RKO (cell line): ENCODE measurements at places on chromosomes 4 and X.

GRCh38 chrX:21963269-21963668 lies 22.8 kb downstream of the SMS start:
- no peak for DNase-seq

- peak; percentile 42 for DNase-seq
These were observed 43.4 kb downstream of the SHROOM2 start for GRCh38 chrX:9829308-9830267.

DNA sequence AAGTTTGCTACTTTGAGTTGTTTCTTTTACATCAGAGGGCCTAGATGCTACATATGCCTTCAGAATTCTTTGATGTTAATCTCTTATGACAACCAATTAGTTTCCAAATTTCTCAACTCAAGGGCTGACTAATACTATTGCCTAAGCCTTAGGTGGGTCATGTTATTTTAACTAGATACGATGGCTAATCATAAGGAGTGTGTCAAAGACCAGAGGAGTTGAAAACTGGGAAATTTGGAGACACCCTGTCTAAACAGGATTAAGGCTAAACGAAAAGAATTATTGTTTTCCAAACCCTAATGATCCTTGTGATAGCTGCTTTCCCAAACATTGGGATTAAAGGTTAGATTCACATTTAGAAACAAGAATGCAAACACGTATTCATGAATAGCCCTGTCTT lies 228.5 kb downstream of the PCDH7 start:
- peak; percentile 46 for DNase-seq

- no peak for DNase-seq
These were observed 4.7 kb downstream of the SFRP2 start for GRCh38 chr4:153784166-153784699.

- DNase-seq = peak; percentile 4
These were observed 1624.0 kb upstream of the IGFBP7 start for GRCh38 chr4:58734030-58734674.

GRCh38 chr4:7806338-7807090 lies 133.1 kb downstream of the AFAP1 start:
- no peak for DNase-seq

GRCh38 chr4:108360754-108361445 lies 192.2 kb upstream of the LEF1 start:
- DNase-seq = no peak

DNA sequence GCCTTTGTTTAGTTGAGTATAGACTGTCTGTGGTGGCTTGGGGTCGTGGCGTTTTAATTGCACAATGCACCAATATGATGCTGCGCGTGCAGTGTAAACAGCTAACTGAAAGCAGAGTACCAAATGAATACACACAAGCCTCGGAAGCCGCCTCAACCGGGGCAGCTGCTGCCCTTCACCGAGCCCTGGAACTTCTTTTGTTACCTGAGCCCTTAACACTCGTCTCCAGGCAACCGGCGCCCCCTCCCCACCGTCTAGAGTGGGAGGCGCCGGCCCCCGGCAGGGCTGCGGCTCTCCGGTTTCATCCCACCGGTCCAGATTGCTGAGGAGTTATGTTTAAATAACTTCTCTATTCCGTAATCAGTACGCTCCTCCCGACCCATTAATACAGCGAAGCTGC lies 173.2 kb upstream of the TBL1X start:
- no peak for DNase-seq

- no peak for DNase-seq
These were observed 2137.1 kb upstream of the TENM3 start for GRCh38 chr4:180106122-180106521.

- no peak for DNase-seq
These were observed 521.2 kb downstream of the ANKRD50 start for GRCh38 chr4:124191329-124191728.

- DNase-seq = peak; percentile 51
These were observed 1865.3 kb upstream of the AGA start for GRCh38 chr4:179307297-179308136.

- no peak for DNase-seq
These were observed 905 bp upstream of the GALNTL6 start for GRCh38 chr4:171812333-171812664.

DNA sequence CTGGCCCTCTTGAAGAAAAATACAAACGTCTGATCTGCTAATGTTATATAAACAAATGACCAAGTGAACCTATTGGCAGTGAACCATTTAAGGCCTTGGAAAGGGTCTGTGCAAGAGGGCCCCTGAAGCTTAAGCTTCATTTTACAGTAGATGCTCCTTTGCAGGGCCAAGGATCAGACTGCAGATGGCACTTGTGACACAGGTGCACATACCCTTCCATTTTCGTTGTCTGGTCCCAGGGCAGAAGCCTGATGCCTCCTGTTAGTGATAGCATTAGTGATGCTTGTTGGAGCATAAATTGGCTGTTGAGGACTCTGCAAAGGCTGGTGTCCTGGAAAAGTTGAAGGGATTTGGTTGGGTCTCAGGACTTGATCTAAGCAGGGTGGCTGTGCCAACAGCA lies 46.5 kb downstream of the ETNPPL start:
- DNase-seq = no peak

DNA sequence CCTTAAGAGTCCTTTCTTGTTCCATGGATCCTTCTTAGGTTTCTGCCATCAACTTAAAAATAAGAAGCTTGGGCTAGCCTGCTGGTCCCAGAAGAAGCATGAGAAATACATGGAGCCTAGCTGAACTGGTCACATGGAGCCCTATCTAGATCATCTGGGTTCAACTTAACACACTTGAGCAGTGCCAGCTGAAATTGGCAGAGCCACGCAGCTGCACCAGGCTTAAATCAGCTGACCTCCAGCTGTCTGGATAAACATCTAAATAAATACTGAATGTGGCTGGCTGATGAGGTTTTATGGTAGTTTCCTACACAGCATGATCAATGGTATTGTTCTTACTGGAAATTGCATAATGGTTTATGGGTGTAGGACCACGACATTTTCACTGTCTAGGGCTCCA lies 598.4 kb upstream of the FAM241A start:
- no peak for DNase-seq

GRCh38 chr4:113397114-113397701 lies 347.8 kb downstream of the ANK2 start:
- DNase-seq = no peak

DNA sequence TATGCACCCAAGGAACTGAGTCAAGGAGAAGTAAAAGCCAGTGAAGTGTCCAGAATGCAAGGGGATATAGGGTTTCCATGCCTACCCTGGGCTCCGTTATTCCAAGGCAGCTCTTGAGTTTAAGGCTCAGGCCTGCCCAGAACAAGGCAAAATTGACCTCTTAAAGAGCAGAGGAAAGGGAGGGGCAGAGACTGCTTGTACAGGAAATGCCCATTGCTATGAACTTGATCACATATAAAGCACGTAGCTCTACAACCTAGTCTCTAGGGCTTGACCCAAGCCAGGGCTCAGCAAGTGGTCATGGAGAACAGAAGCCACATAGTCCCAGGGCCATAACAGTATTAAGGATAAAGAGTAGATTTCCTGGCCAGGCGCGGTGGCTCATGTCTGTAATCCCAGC lies 58.2 kb upstream of the MSN start:
- no peak for DNase-seq

- no peak for DNase-seq
These were observed 3.1 kb upstream of the FAM241A start for GRCh38 chr4:112142182-112142581.

GRCh38 chr4:38911257-38911656 lies 43.7 kb downstream of the FAM114A1 start:
- no peak for DNase-seq

GRCh38 chr4:108215055-108215454 lies 46.3 kb upstream of the LEF1 start:
- no peak for DNase-seq

- no peak for DNase-seq
These were observed 39.1 kb downstream of the SUPT20HL1 start for GRCh38 chrX:24399550-24399949.

GRCh38 chrX:71532078-71532752 lies 689 bp upstream of the OGT start:
- DNase-seq = peak; percentile 89

- DNase-seq = no peak
These were observed 141.2 kb downstream of the DHX15 start for GRCh38 chr4:24443200-24443599.

GRCh38 chr4:89434364-89434988 lies 126.9 kb upstream of the GPRIN3 start:
- peak; percentile 60 for DNase-seq

DNA sequence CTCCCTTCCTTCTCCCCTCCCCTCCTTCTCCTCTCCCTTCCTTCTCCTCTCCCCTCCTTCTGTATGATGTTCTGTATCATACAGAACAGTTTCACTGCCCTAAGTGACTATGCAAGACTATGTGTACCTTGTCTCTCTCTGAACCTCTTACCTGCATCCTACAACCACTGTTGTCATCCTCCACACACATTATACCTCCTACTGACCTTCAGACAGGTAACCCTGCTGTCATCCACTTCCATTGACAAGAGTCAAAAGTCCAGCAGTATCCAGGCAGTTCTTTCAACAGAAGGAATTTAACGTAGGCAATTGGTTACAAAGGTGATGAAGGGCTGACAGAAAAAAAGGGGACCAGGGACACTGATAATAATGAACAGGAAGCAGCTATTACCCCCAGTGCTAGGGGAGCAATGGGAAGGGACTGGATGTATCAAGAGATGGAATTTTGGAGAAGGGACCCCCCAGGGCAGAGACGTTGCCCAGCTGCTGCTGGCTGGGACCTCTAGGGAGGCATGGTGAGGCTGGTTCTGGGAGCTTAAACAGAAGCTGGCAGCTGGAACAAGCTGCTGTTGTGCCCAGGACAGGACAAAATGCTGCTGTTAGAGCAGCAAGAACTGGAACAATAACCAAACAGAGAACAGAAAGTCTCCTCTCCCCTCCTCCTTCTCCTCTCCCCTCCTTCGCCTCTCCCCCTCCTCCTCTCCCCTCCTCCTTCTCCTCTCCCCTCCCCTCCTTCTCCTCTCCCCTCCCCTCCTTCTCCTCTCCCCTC lies 84.7 kb downstream of the DCTD start:
- no peak for DNase-seq

DNA sequence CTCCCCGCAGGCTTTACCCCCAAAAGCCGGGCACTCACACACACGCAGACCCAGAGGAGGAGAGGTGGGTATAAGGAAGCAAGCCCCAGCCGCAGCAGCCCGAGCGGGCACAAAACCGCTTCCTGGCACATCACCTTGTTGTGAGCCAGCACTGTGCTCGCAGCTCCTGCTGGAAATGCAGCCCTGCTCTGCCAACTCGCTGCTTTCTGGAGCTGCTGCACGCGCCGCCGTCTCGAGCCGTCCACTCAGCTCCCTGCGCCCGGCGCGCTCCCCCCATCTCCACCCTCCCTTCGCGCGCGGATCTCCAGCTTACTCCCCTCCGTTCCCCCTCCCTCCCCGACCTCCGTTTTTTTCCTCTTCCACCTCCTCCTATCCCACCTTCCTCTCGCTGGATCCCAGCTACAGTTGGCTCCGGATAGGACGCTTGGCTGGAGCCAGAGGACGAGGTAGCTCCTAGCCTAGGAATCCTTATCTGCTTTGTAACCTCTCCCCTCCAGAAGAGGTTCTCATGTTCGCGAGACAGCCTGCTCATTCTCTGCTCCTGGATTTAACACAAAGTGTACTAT lies at the start of gene SPOCK3:
Gene SPOCK3 (minus strand): TSS at position 179 of the 566 bp plus-strand sequence.
- no peak for DNase-seq

- no peak for DNase-seq
These were observed 74.8 kb downstream of the COX18 start for GRCh38 chr4:72994670-72995069.

DNA sequence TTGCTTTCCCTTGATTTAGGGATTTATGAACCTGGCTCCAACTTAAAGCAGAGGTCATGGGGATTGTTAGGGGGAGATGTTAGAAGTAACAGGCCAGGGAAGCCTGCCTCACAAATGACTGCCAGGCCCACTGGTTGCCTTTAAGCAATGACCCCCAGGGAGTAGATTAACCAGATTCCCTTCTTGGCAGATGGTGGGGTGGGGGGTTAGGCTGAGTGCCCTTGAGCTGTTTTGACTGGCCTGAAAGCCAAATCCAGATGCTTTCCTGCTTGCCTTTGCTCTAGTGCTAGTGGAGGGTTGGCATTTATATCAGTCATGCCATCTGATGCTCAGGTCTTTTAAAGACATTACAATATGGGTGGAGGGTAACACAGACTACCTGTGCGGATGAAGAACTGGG lies 128.1 kb downstream of the TMEM164 start:
- no peak for DNase-seq

DNA sequence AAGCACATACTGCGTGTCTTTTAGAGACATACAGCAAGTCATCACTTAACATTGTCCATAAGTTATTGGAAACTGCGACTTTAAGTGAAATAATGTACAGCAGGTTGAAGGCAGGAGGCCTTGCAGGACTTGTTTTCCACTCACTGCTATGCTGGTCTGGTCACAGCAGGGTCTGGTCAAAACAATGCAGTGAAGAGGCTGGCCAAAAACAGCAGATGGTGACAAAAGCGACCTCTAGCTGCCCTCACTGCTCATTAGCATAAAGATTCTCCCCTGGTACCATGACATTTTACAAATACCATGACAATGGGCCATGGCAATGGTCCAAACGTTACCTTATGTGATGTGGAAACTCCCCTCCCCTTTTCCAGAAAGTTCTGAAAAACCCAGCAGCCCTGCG lies 1283.6 kb downstream of the FSTL5 start:
- no peak for DNase-seq

- no peak for DNase-seq
These were observed 27.8 kb downstream of the ELF4 start for GRCh38 chrX:130082244-130083106.

DNA sequence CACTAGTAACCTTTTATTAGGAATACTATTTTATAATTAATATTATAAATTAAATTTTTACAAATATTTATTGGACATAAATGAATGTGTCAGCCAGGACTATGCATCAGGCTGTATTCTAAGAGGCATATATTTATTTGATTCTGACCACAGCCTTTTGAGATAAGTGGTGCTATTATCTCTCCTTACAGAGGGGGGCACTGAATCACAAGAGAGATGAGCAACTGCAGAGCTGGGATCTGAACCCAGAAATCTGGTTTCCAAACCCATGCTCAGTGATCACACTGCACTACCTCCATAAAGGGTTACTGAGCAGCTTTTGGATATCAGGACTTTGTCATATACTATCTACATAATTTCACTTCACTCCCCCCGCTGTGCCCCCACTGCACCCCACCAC lies 322.0 kb downstream of the TMA16 start:
- DNase-seq = peak; percentile 7

DNA sequence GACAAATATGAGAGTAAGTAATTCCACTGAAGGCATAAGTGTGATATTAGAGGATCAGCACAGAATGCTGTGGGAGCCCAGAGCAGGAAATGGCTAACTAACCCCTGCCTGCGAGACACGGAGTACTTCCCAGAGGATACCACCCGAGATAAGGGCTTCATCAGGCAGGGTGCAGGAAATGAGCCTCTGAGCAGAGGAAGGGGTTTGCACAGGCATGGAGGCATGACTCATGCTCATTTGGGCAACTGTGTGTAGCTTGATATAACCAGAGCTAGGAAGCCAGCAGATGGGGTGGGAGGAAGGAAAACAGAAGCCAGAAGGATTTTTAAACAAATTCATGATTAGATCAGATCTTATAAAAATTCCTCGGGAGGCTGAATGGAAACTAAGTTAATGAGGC lies 70.0 kb upstream of the TSPAN5 start:
- no peak for DNase-seq

GRCh38 chrX:68180579-68180978 lies 252.7 kb downstream of the OPHN1 start:
- DNase-seq = no peak

- no peak for DNase-seq
These were observed 48.8 kb upstream of the MAN2B2 start for GRCh38 chr4:6526156-6526555.
